Eye (tissue), 1 donor: ENCODE measurements at places on chromosomes 6 and 20.

DNA sequence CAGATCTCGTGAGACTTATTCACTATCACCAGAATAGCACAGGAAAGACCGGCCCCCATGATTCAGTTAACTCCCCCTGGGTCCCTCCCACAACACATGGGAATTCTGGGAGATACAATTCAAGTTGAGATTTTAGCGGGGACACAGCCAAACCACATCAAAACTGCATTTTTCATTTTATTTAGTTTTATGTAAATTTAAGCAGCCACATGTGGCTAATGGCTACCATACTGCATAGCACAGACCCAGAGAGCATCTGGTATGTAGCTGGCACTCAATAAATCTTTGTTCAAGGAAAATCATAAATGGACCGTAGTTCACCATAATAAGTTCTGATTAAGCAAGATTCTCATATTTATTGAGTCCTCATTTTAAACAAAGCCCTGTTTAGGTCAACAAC is 15.3 kb downstream of the GFOD1 start:
- peak; percentile 15 for DNase-seq

- DNase-seq = no peak
These were observed 60.3 kb upstream of the DEK start for GRCh38 chr6:18324706-18325042.

DNA sequence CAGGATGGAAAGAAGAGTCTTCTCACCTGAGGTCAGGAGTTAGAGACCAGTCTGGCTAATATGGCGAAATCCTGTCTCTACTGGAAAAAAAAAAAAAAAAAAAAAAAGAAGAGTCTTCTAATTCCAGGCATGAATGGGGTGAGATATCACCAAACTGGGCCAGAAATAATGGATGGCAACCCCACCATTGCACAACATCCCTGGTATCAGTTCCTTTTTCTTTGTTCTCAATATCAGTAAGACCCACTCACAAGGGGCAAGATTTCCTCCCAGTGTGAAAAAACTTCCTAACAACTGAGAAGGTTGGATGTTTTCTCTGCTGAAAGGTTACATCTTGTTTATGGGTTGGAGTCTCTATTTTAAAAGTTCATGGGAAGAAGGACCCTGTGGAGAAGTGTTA is 23.6 kb upstream of the NR2E1 start:
- no peak for DNase-seq

DNA sequence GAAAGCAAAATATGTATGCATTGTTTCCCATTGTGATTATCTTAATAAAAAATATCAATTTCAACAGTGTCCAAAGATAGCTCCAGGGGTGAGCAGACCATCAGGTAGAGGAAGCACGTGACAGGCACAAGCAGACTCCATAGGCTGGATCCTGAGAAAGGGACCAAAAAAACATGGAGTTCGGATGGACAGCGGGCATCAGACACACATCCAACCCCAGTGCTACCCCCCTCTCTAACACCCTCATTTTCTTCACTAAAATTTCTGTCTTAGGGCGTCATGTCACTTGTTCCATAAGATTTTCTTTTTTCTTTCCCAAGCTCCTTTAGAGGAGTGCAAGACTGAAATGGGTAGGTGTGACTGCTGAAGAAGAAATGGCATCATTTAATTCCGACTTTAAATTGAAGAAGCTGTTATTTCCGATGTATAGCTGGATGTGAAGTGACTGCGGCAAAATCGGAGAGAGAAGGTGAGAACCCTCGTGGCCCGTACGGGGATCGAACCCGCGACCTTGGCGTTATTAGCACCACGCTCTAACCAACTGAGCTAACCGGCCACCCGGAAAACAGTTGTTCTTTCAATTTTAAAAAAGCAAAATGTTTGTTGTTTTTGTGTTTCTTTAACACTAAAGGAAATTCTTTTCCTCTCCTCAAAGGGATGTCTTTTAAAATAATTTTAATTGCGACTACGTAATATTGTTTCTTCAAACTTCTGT is 10.3 kb upstream of the PRSS16 start:
- peak; percentile 57 for DNase-seq

GRCh38 chr6:13544454-13545186 is 29.8 kb upstream of the SIRT5 start:
- DNase-seq = no peak

GRCh38 chr6:53513056-53513455 is 31.8 kb downstream of the GCLC start:
- DNase-seq = no peak

GRCh38 chr6:2945153-2945452 is 26.3 kb downstream of the SERPINB6 start:
- DNase-seq = no peak

- DNase-seq = no peak
These were observed 52.4 kb downstream of the OPN5 start for GRCh38 chr6:47834196-47834595.

GRCh38 chr6:149049230-149049629 is 268.3 kb upstream of the TAB2 start:
- DNase-seq = no peak

DNA sequence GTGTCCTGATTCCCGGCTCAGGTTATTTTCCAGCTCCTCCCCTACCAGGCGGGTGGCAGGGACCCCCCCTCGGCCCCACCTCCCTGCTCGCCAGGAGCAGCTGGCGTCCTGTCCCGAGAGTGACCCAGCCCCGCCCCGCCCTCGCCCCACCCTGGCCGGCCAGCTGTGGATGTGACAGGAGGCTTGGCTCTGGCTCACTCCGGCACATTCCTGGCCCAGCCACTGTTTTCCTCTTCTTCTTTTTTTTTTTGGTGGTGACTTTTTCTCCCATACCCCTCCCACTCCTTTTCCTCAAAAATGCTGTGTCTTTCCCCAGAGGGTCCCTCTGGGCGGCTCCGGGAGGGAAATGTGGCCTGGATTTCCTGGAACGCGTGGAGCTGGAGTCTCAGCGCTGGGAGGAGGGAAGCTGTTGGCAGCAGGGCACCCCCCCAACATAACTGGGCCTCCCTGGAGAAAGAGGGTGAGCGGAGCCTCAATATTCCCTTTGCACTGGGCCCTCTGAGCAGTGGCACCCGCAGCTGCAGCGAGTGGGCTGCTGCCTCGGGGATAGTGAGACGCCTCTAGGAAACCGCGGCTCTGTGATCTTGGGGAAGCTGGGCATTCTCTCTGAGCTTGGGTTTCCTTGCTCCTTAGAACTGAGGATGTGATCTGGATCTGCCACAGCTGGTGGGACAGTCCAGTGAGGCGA is 28.3 kb upstream of the CSNK2A1 start:
- peak; percentile 74 for DNase-seq

GRCh38 chr6:127343809-127344659 is 625 bp upstream of the ECHDC1 start:
- peak; percentile 80 for DNase-seq

DNA sequence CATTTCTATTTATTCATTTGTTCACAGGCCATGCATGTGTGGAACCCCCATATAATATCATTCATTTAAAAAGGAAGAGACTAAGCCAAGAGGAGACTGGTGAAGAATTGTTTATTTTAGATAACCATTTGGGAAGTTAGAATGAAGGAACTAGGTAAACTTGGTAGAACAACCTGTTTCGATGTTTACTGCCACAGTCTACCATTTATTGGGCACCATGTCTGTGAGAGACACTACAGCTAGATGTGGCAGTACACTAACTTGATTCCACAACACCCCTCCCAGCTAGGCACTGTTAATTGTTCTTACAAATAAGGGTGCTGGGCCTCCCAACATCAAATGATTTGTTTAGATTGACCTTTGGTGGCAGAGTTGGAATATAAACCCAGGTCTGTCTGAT is 592.4 kb downstream of the EPM2A start:
- no peak for DNase-seq

GRCh38 chr6:35021004-35021403 is 120.1 kb downstream of the TCP11 start:
- no peak for DNase-seq

DNA sequence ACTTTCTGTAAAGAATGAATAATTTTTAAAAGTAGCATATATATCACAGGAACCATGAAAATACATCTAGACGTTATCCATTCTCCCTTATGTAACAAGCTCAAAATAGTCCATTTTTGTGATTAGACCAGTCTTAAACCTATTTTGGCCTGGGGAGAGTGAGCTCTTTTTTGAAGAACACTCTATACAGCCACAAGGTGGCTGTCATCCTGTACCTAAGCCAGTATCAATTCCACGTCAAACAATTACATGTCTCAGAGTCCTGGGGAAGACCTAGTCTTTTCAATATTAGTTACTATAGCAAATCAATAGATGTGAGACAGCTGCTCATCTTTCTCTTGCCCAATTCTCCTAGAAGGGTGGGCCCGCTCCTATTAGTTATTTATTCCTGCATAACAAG is 28.4 kb downstream of the FBXO5 start:
- no peak for DNase-seq

GRCh38 chr6:166910601-166911000 is 45.7 kb downstream of the RNASET2 start:
- no peak for DNase-seq

DNA sequence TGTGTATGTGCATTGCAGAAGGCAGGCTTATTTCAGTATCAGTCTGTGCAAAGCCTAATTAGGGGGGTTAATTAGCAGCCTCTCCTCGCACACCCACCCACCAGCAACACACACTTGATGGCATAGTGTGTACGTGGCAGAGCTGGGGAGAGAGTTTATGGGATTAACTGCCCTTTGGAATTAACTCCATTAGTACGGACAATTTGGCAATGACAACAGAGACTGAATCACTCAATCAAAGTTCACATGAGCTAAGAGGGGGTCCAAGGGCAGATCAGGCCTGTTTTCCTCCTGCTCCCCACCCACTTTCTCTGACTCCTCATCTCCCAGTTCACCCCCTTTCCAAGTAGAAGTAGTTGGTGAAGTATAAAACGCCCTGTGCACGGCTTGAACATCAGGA is 69.5 kb downstream of the LRFN2 start:
- peak; percentile 34 for DNase-seq

GRCh38 chr6:91719414-91719813 is 1132.5 kb upstream of the MAP3K7 start:
- peak; percentile 33 for DNase-seq

GRCh38 chr6:149323925-149324324 is 6.4 kb downstream of the TAB2 start:
- no peak for DNase-seq

GRCh38 chr6:51472745-51473487 is 614.5 kb downstream of the PKHD1 start:
- no peak for DNase-seq

GRCh38 chr20:9203081-9203447 is 134.2 kb downstream of the PLCB4 start:
- no peak for DNase-seq

- no peak for DNase-seq
These were observed 64.8 kb downstream of the GRIK2 start for GRCh38 chr6:101458336-101458735.

DNA sequence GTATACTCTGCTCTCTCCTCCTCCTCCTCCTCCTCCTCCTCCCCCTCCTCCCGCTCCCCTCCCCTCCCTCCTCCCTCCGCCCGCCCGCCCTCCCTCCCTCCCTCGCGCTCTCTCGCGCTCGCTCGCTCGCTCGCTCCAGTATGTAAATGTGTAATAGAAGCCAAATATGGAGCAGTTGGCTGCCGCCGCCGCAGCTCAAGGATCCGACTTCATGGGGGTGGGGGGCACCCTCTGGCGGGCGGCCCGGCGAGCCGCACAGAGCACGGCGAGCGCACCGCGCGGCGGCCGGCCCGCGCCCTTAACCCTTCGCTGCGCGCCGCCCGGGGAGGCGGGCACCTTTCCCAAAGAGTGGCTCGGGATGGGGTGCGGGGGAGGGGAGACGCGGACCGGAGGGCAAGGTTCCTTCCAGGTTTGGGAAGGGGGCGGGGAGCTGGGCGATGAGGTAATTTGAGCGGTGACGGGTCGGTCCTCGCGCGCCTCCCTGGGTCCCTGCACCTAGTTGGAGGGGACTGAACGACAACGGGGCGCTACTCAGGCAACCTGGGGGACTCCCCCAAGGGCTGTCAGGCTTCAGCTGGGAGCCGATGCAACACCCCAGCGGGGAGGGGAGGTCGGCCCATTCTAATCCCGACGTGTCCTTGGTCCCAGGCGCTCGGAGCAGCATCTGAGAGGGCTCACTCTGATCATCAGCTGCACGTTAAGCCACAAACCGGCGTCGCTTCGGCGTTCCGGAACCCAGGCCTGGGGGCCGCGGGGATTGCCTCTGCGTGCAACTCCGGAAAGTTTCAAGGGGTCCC is 409 bp upstream of the ATXN1 start:
- peak; percentile 92 for DNase-seq

DNA sequence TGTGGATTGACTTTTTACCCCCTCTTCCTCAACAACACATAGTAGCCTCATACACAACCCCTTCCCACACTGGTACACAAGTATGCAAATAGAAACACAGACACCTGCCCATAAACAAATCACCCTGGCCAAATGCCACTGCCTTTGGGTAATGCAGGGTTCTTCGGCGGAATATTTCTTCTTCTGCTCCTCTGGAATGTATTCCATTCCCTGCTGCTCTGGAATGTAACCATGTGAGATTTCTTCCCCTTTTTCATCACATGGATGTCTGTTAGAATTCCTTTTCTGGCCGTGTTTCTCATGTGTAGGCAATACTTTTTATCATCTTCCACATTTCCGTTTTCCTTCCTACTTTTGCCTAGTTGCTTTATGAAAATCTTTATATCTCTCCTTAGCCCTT is 76.1 kb upstream of the TPD52L1 start:
- DNase-seq = no peak

- peak; percentile 16 for DNase-seq
These were observed 12.2 kb downstream of the LAMA5 start for GRCh38 chr20:62354811-62355341.

DNA sequence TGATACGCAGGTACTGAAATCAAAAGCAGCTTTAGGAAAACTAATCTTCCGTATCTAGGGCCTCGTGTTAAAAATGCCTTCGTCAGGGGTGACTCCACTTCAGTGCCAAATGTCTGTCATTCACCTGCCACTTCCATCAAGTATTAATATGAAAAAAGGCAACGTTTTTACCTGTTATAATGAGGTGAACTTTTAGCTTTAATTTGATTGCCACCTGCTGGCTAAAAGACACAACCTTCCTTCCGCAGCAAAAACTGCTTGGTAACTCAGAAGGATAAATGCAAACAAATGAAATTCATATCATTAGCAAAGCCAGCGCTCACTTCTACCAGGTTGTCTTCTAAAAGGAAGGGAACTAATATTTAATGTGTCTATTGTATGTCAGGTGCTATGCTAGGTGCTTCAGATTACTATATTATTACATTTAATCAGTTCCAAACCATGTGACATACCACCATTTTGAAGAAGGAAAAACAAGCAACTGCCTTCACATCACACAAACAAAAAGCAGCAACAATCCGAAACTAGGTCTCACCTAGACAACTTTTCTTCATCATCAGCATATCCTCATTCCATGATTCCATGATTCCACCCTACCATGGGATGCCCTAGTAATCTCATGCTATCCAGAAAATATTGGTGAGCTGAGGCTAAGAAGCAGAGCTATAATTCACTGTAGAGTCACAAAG is 20.6 kb upstream of the ARHGAP18 start:
- no peak for DNase-seq

- DNase-seq = peak; percentile 40
These were observed 162.1 kb upstream of the TBX18 start for GRCh38 chr6:84926189-84927155.

GRCh38 chr6:55438203-55438602 is 110.9 kb downstream of the GFRAL start:
- DNase-seq = no peak

- DNase-seq = peak; percentile 68
These were observed 883 bp upstream of the DBNDD2 start for GRCh38 chr20:45407067-45407745.
